ENCODE measurements at places on chromosomes 3 and 15.

DNA sequence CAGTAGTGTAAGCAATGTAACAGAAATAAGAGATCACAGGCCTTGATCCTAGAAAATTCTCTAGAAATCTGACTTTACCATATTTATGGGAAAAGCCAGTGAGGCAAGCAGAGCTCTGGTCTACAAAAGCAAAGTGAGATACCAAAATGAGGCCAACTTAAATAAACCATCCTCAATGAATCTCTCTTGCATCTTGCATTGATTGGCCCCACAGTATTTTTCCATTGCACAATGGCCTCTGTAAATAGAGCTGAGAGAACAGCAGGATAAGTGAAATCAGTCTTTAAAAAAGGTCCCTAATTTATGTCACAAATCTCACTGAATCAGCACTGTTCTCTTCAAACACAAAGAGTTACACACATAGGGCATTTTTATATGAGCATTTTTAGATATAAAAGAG, 8.9 kb downstream of the CFAP20DC start:
- DNase-seq: peak; percentile 79

- no peak for DNase-seq
These were observed 699.8 kb upstream of the GBE1 start for GRCh38 chr3:82461049-82461889.

DNA sequence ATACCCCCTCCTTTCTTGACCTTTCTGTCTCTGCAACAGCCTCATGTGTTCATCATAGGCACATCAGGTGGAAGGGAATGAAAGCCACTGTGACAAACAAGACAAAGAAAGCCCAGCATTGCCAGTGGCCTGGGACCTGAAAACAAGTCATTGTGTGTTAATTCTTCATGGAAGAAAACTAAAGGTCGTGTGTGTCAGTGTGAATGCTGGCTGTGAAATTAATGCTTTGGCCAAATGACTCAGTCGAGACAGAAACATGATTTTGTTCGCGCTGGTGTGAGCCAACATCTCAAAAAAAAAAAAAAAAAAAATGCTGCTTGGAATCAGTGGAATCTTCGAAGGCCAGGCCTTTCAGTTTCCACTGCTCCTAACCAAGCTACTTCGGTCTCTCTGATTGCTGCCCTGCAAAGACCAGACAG, 386.5 kb upstream of the PROK2 start:
- no peak for DNase-seq

GRCh38 chr3:170207717-170208116, 14.5 kb upstream of the PRKCI start:
- DNase-seq: no peak

DNA sequence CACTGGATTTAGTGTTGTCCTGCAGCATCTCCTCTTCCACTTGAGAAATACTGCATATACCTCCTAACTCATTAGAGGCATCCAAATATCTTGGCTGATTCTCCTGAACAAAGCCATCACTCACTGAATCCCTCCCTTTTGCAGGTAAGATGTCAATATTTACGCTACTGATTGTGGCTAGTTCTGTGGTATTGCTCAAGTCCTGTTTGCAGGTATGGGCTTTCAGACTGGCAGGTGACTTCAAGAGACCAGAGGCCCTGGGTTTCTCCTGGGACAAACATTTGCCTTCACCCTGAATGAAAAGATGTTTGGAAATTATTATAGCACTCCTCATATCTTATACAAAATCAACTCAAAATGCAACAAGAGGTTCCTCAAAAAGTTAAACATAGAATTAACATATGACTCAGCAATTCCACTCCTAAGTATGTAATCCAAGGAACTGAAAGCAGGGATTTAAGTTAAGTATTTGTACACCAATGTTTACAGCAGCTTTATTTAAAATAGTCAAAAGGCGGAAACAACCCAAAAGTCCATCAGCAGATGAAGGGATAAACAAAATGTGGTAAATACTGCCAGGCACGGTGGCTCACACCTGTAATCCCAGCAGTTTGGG, 18.6 kb downstream of the NEK4 start:
- peak; percentile 54 for DNase-seq

- no peak for DNase-seq
These were observed 35.0 kb upstream of the TNFAIP8L3 start for GRCh38 chr15:51129535-51130188.

GRCh38 chr3:10366651-10367101, 45.8 kb upstream of the SEC13 start:
- DNase-seq: peak; percentile 100

GRCh38 chr15:100651253-100651652, 48.9 kb downstream of the ASB7 start:
- DNase-seq: peak; percentile 46

DNA sequence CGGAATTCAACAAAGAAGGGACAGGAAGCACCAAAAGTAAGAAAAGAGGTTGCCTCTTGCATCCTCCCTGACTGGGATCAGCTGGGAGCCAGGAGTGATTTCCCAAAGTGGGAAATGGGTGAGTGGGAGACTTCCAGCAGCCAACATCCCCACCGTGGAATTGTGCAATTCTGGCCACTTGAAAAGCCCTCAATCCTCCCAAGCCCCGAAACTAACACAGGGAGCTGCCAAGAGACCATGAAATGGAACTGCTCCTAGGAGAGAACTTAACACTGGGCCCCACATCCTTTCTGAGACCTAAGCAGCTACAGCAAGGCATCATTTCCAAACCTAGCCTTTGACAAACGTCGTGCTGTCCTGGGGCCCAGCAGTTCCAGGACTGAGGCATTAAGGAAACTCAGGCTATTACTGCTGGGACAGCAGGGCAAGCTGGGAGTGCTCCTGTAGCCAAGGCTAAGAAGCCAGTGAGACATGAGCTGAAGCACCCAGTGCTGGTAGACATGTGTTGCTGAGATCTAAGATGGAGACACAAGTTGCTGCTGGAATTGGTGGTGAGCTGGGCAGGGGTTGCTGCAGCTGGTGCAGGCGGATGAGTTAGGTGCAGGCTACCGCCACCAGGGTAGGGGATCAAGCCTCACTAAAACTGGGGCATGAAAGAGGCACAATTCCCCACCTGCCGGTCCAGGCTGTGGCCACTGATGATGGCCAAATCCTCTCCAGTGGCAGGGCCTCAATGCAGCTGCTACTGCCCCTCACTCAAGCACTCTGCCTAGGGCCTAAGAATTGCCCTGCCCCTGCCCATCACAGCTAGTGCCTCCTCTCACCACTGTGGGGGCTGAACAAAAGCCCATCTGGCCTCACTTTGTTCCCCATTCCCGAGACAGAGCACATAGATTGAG, 43.9 kb downstream of the ALDH1A2 start:
- DNase-seq: no peak

DNA sequence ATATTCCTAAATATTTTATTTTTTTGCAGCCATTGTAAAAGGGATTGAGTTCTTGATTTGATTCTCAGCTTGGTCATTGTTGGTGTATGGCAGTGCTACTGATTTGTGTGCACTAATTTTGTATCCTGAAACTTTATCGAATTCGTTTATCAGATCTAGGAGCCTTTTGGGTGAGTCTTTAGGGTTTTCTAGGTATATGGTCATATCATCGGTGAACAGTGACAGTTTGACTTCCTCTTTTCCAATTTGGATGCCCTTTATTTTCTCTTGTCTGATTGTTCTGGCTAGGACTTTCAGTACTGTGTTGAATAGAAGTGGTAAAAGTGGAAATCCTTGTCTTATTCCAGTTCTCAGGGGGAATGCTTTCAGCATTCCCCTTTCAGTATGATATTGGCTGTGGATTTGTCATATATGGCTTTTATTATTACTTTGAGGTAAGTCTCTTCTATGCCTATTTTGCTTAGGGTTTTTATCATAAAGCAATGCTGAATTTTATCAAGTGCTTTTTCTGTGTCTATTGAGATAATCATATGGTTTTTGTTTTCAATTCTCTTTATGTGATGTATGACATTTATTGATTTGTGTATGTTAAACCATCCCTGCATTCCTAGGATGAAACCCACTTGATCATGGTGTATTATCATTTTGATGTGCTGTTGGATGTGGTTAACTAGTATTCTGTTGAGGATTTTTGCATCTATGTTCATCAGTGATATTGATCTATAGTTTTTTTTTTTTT, 11.4 kb upstream of the SLC9A9 start:
- no peak for DNase-seq

- DNase-seq: no peak
These were observed 12.3 kb upstream of the SPATA12 start for GRCh38 chr3:57048052-57048671.

GRCh38 chr3:180409883-180410282, 192.1 kb upstream of the TTC14 start:
- DNase-seq: no peak

- DNase-seq: no peak
These were observed 106.1 kb upstream of the HES1 start for GRCh38 chr3:194029846-194030245.

GRCh38 chr3:189049458-189050236, 122.1 kb upstream of the TPRG1 start:
- DNase-seq: no peak

DNA sequence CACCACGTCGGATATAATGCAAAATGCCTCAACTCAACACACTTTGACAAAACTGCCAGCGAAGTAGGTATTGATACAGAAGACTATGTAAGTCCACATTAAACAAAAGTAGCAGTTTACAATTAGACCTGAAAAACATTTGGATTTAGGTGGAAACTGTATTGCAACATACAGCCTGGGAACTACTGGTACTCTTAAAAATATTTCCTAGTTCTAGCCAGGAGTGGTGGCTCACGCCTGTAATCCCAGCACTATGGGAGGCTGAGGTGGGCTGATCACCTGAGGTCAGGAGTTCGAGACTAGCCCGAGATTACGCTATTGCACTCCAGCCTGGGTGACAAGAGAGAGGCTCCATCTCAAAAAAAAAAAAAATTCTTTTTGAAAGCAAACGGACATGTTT, 246.2 kb downstream of the ZBTB20 start:
- DNase-seq: no peak

- peak; percentile 48 for DNase-seq
These were observed 819.7 kb downstream of the FHIT start for GRCh38 chr3:60431599-60431958.

- no peak for DNase-seq
These were observed 867.9 kb downstream of the FHIT start for GRCh38 chr3:60383345-60383744.

DNA sequence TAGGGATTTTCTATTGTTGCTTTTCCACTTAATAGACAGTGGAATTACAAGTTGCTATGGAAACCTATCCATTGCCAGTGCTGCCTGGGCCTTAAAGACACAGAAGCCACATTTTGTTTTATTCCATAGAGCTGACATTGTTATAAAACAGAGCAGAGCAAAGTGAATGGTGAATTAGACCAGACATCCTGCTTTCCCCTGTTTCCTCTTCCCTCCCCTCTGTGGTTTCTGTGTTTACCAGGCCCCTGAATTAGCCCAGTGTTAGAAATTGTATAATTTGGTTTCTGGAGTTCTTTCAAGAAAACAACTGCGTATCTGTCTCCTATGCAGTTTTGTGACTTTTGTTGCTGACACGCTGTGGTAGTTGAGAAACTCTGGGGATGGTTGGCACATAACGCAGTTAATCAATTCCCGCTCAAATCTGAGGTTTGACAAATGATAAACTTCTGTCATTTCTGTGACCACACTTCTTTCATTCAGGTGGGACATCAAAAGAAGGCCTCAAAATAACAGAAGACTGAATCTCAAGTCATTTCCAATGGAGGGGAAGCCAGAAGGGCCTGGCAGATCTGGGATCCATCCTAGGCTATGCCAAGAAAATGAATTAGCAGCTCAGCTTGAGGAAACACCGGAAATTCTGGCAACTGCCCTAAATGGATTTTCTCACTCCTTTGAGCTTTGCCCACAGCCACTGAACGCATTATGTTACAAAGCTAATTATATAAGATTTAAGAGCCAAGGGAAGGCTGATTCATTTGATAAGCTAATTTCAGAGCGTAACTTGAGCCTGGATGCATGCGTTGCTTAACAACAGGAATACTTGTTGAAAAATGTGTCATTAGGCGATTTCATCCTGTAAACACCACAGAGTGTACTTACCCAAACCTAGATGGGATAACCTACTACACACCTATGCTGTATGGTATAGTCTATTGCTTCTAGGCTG, 46.9 kb downstream of the NR1D2 start:
- peak; percentile 55 for DNase-seq

DNA sequence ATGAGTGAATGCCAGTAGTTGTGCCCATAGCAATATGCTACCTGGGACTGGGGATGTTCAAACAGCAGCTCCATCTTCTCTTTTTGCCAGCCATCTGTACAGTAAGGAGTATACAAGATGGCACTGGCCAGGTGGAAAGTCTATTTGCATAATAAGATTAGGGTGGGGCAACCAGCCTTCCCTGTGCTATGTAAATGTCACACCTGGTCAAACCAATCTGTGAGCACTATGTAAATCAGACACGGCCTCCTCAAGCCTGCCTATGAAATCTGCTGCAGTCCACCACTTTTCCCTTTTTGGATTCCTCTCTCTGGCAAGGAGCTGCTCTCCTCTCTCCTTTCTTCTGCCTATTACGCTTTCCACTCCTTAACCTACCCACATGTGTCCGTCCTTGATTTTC, 53.0 kb downstream of the C3orf80 start:
- DNase-seq: no peak

DNA sequence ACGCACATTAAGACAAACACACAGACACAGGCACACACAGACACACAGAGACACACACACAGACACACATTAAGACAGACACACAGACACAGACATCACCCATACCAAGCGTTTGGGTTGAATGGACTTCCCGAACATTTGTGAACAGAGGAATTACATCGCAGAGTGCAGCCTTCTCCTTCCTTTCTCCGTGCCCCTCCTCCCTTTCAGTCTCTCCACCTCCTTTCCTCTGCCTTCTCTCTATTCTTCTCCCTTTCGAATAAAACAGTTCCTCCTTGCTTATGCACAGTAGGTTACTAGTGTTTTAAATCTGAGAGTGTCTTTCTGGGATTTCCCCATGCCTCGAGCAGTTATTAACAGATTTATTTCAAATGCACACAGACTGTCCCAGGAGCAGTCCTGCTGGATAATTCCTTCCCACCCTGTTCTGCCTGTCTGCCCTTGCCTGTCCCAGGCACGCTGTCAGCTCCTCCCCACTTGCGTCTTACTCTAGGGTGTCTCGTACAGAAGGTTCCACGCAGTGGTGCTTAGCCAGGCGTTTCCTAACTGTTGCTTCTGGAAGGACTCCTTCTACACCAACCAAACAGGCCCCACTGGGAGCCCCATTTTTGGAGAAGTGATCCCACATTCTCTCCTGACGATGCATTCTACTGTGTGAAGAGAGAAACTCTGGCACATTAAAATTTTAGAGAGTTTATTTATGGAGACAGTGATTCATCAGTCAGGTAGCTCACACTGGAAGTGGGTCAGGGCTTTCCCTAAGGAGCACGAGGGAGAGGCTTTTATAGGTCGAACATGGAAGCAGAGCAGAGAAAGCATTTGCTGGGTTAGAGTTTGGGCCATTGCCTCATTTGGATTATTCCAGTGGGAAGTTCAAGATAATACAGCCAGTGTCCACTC, 163.8 kb downstream of the SV2B start:
- peak; percentile 17 for DNase-seq

- DNase-seq: no peak
These were observed 352.6 kb downstream of the CGGBP1 start for GRCh38 chr3:87706176-87706575.

- peak; percentile 61 for DNase-seq
These were observed 105.4 kb upstream of the CCDC54 start for GRCh38 chr3:107271787-107272387.

Measured in IMR-90 (cell line).